ENCODE measurements at places on chromosomes 3 and 15. TPM values are rescaled to one million over a fixed set of nuclear protein-coding genes. Genes with fewer than 3 reads are reported as not detected.

Gene TGM4
- total RNA-seq, result not detected

Gene ZNF502
- 2.4 TPM for total RNA-seq

Gene SNRPN
- total RNA-seq, result 66.7 TPM

Gene SEMA7A
- total RNA-seq, result 48.8 TPM

Gene GP5
- 0.80 TPM for total RNA-seq

Gene ADCY5
- total RNA-seq, result not detected

Gene LRRK1
- total RNA-seq, result 0.30 TPM

Gene PAQR5
- total RNA-seq, result 0.06 TPM

DNA sequence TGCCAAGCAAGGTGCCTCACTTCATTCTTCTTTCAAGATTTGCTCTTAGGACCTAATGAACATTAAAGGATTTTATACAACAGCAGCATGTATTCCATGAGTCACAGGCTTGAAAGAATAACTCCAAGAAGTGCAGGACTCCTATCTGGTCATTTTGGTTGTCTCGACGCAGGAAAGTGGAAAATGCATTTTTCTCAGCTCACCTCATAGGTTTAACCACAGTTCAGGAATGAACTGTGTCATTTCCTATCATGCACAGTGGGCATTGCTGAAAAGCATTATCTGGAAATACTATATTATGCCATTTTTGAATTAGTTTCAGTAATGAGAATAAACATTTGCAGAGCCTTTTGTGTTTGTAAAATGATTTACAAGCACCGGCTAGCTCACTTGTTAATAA, 98.7 kb upstream of the BFSP2 start:
- no peaks in the 10 kb centered on the region for H3K27me3 ChIP-seq
- H3K36me3 ChIP-seq, result no peaks in the 10 kb centered on the region
- peaks cover 2% of the 10 kb centered on the region for H3K4me1 ChIP-seq
- H3K27ac ChIP-seq, result no peak overlapping the region
- no peak overlapping the region for H3K4me3 ChIP-seq

DNA sequence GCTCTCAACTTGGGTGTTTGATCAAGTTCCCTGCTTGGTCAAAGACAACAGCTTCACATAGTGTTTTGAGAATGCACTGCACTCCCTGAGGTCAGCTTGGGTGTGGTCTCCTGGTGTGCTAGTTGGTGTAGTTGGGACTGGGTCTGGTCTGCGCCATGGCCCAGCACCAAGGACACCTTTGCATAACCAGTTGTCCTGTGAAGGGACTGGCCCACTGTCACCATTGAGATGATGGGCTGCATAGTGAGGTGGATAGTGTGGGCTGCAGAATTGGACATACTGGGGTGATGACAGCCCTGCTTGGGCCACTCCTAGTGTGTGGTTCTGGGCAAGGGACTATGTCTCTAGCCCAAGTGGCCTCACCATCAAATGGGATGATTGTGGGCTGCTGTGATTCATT, 9.5 kb downstream of the RPSA start:
- peak overlapping the region; percentile 6 for H3K27ac ChIP-seq
- H3K4me1 ChIP-seq, result peaks cover 19% of the 10 kb centered on the region

DNA sequence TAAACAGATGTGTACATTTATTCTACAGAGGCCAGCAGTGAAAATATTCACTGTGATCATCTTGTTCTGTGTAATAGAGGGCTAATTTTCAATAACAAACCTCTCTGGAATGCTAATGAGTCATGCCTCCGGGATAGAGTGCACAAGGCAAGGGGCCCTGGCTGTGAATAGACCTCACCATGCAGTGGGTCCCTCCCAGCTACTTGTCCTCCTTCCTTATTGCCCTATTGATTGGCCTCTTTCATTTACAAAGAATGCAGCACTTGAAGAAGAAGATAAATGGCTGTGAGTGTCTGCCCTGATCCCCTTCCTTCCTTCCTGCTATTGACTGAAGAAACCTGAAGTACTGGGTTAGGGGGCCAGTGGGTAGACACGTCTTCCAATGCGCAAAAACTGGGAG, 436.3 kb downstream of the WDR72 start:
- no peak overlapping the region for H3K27ac ChIP-seq
- no peak overlapping the region for H3K4me3 ChIP-seq
- DNase-seq, result no peak

- DNase-seq, result peak; percentile 21
- peaks cover 42% of the 10 kb centered on the region for H3K36me3 ChIP-seq
- H3K27ac ChIP-seq, result no peak overlapping the region
- no peaks in the 10 kb centered on the region for H3K27me3 ChIP-seq
- H3K4me3 ChIP-seq, result no peak overlapping the region
- H3K4me1 ChIP-seq, result no peaks in the 10 kb centered on the region
Measured at GRCh38 chr3:185308126-185308754, 54.4 kb upstream of the EHHADH start.

GRCh38 chr3:30587904-30588303, 18.5 kb upstream of the TGFBR2 start:
- H3K4me1 ChIP-seq, result peaks cover 2% of the 10 kb centered on the region
- no peak for DNase-seq
- no peaks in the 10 kb centered on the region for H3K36me3 ChIP-seq
- H3K27ac ChIP-seq, result no peak overlapping the region
- H3K4me3 ChIP-seq, result no peak overlapping the region

DNA sequence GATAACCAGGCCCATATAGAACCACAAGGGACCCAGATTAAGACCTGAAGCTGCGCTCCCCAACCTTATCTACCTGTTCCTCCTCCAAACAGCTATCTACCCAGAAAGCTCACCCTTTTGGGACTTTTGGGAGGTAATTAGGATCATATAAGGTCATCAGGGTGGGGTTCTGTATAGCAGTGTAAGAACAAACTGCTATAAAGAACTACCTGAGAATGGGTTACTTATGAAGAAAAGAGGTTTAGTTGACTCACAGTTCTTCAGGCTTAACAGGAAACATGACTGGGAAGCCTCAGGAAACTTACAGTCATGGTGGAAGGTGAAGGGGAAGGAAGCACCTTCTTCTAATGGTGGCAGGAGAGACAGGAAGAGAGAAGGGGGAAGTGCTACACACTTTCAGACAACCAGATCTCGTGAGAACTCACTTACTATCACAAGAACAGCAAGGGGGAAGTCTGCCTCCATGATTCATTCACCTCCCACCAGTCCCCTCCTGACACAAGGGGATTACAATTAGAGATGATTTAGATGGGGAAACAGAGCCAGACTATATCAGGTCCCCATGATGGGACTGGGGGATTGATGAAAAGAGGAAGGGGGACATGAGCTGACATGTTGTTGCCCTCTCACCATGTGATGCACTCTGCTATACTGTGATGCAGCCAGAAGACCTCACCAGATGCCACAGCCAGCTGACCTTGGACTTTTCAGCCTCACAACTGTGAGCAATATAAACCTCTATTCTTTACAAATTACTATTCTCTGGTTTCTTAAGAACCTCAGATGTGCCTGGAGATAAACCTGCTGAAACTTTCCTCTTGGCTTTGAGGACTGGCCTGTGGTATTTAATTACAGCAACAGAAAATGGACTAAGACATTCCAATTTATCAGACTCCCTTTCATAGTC, 15.3 kb upstream of the FMN1 start:
- no peak for DNase-seq
- H3K27me3 ChIP-seq, result no peaks in the 10 kb centered on the region
- peaks cover 4% of the 10 kb centered on the region for H3K4me1 ChIP-seq
- H3K36me3 ChIP-seq, result no peaks in the 10 kb centered on the region

DNA sequence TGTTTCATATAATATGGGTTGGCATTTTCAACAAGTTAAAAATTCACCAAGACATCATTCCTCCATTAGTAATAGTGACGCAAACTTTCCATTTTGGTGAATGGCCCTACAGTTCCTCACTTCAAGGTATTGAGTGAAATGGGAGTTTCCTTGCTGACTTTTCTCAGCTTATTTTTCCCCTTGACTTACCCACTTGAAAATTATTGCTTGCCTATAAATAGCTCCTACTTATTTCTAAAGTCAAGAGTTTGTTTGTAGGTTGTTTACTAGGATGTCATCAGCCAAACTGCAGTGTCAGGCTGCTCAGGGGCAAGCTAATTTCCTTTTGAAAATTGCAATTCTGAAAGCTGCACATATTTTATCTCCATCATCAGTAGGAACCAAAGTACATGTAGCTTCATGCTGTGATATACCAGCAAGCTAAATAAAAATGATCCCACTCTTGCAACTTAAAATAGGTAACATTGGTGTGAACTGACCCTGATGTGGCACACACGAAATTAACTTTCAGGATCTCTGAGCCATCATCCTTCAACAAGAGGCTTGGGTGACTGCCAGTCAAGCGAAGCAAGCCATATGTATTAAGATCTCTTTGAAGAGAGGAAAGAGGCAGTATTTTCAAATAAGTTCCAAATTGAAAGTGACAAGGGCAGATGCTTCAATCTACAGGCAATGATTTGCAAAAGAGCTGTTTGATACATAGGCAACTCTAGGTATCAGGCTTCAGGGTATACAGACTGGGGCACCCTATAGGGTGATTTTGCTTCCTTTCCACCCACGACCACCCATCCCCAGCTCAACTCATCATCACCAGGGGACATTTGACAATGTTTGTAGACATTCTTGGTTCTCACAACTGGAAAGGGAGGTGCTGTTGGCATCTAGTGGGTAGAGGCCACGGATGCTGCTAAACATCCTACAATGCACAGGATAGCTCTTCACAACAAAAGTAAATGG, 66.8 kb upstream of the RASGRP1 start:
- peak overlapping the region; percentile 88 for H3K27ac ChIP-seq
- H3K27me3 ChIP-seq, result no peaks in the 10 kb centered on the region
- H3K4me3 ChIP-seq, result peak overlapping the region; percentile 5
- H3K4me1 ChIP-seq, result peaks cover 53% of the 10 kb centered on the region

DNA sequence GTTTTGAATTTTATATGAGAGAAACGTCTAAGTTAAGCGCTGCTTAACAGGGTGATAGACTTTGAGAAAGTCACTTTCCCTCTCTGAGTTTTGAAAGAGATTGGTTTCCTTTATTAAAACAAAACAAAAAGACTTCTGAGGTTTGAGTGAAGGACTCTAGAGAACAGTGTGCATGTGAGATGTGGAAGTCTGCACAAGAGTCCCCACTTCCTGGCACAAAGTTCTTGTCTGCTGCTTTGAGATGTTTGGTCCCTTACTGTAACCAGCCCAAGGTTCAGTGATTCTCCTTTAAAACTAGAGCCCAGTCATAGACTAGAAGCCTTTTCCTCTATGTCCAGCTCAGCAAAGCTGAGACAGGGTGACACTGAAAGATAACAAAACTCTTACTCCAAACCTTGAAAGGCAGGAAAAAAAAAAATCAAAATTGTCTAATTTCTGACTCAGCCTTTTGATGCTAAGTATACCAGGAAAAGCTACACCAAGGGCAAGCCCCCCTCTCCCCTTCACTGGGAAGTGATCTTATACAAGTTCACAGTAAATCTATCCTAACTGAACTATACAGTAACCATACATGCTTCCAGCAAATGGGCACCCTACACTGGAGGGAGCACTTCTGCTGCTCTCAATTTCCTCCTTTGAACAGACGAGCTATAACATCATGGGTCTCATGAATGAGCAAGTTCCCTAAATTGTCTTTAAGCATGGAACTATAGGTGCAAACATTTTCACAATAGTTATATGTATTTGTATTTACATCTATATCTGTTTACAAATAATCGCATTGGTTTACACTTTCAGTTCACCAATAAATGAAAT, 2.3 kb downstream of the POPDC2 start:
- H3K27me3 ChIP-seq, result no peaks in the 10 kb centered on the region
- peak overlapping the region; percentile 23 for H3K27ac ChIP-seq
- H3K36me3 ChIP-seq, result peaks cover 1% of the 10 kb centered on the region
- H3K4me3 ChIP-seq, result no peak overlapping the region
- peaks cover 7% of the 10 kb centered on the region for H3K4me1 ChIP-seq
- DNase-seq, result no peak

DNA sequence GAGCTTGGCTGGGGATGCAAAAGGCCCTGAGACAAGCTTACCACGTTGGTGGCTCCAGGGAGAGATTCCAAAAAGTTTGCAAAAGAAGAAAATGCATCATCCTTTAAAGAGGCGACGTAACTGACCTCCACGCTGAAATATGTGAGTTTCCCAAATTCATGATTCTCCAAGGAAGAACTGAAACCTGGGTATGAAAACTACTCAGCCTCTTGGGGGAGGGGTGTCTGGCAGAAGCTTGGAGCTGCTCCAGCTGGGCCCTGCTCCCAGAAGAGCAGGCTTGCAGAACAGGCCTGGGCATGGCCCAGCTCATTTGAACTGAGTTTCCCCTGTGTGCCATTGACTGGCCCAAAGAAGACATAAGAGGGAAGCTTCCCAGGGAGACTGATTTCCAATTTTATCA, 20.5 kb downstream of the CPN2 start:
- no peak overlapping the region for H3K4me3 ChIP-seq
- no peaks in the 10 kb centered on the region for H3K36me3 ChIP-seq
- H3K27ac ChIP-seq, result no peak overlapping the region
- H3K27me3 ChIP-seq, result peaks cover 26% of the 10 kb centered on the region

GRCh38 chr15:96011136-96011535, 319.4 kb upstream of the NR2F2 start:
- no peak for DNase-seq
- peaks cover 63% of the 10 kb centered on the region for H3K27me3 ChIP-seq

DNA sequence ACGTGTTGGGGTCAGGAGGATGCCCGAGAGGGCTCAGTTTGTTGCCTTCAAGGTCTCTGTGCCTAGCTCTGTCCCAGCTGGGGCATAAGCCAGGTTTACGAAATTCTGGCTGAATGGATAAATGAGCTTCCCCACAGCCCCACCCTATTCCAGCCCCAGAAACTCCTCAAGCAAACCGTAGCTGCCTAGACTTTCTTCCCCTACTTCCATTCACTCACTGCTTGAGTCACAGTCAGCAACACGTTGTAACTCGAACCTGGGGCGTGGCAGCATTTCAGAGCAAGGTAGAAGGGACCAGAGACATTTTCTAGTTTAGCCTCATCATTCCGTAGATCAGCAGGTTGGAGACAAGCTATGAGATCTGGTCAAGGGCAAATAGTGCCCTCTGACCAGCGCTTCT, 24.2 kb downstream of the NMNAT3 start:
- no peak overlapping the region for H3K27ac ChIP-seq
- H3K27me3 ChIP-seq, result no peaks in the 10 kb centered on the region
- peaks cover 2% of the 10 kb centered on the region for H3K36me3 ChIP-seq
- no peak overlapping the region for H3K4me3 ChIP-seq
- no peaks in the 10 kb centered on the region for H3K4me1 ChIP-seq
- no peak for DNase-seq

DNA sequence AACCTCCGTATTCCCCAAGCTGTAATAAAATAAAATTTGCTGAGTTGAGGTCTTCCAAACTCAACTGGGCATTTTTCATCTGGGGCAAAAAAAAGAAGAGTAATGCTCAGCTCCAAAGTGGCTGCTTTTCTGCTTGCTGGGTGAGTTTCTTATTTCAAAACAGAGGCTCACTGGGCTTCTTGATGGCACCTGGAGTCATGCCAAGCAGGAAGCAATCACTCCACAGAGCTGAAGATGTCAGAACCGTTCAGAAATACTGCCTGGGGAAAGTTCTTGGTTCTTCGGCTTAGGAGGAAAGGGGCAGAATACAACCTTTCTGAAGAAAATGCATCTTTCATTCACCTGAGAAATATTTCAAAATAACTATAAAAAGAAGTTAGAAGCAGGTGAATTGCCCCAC, 4.1 kb downstream of the CCR9 start:
- no peak for DNase-seq
- H3K27ac ChIP-seq, result no peak overlapping the region
- H3K4me1 ChIP-seq, result peaks cover 28% of the 10 kb centered on the region

Data from activated naive CD8-positive, alpha-beta T cell treated with anti-CD3 and anti-CD28 coated beads for 36 hours (primary cell).